Activated CD8-positive, alpha-beta memory T cell treated with anti-CD3 and anti-CD28 coated beads for 4 hours (primary cell): ENCODE measurements at places on chromosomes 2 and 18.

GRCh38 chr18:22102953-22103646, 66.3 kb upstream of the GATA6 start:
- no peak for DNase-seq

DNA sequence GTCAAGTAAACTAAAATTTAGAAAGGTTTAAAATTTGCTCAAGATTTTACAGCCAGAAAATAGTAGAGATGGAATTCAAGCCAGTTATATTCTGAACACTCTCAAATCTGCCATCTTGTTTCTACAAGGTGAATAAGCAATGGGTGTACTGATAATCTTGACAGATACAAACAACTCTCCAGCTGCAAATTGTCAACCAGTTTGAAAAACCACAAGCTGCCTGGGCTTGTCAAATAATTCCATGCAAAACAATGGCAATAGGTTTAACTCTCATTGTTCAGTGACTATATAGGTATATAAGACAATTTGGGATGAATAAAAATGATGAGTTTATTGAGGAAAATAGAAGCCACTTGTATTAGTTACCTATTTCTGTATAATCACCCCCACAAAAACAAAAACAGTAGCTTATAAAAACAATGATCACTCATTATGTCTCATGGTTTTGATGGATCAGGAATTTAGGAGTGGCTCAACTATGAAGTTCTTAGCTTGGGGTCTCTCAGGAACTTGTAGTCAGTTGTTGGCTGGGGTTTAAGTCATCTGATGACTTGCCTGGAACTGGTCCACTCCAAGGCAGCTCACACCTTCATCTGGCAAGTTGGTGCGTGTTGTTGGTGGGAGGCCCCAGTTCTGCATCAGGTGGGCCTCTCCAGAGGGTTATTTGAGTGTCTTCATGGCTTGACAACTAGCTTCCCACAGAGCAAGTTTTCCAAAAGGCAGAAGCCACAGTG, 12.6 kb upstream of the EVA1A start:
- DNase-seq, result no peak

DNA sequence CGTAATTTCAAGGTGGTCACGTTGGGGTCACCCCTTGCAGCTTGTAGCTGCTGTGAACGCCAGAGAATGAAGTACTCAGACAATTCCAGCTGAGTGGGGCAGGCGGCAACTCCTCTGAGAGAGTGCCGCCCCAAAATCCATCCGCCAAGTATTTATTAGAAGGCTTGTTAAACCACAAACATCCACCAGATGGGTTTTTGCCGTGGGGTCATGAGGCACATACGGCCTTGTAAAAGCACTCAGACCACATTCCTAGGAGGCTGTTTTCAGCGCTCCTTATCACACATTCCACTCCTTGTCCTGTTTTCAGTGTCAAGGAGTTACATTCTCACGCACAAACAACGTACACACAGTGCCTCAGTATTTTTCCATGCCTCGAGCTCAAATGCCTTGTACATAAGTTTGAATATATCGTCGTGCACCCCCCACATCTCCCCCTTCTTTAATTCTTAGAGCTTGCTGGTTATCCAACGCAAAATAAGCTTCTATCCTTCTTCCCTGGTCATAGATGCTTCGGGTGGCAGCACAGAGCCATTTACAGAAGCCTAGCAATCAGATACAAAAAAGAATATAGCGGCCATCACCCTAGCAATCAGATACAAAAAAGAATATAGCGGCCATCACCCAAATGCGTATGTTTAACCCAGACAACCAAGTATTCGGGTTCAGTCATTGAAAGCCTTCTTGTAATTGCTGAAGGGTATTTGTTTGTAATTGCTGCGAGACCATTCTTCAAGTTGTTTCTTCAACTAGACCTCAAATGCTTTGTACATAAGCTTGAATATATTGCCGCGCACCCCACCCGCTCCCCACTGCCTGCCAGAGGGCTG, 7.3 kb downstream of the ALPP start:
- no peak for DNase-seq

GRCh38 chr2:44777537-44777936, 164.0 kb upstream of the SIX3 start:
- no peak for DNase-seq

DNA sequence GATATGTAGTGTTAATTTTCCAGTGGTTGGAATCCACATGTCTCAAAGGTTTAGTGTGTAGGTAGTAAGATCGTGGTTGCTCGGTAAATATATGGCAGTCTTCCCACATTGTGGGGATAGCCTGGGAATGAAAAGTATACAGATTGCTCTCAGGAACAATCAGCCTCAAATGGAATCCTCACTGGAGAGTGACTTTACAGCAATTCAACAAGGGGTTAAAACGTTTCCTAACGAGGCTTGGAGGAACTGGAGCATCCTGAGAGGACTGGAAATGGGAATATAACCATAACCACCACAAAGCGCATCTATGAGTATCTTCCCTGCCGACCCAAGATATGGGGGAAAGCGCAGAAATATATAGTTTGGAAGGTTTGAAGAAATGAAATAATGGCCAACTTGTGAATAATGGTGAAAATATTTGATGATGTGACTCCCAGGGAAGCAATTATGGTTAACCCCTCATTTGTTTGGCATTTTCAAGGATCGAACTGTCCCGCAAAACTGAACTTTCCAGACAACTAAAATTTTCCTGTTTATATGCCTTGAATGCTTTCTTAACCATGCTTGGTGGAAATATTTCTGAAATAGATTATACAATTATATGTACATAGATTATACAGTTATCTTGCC, 100.7 kb upstream of the FOSL2 start:
- DNase-seq, result no peak

DNA sequence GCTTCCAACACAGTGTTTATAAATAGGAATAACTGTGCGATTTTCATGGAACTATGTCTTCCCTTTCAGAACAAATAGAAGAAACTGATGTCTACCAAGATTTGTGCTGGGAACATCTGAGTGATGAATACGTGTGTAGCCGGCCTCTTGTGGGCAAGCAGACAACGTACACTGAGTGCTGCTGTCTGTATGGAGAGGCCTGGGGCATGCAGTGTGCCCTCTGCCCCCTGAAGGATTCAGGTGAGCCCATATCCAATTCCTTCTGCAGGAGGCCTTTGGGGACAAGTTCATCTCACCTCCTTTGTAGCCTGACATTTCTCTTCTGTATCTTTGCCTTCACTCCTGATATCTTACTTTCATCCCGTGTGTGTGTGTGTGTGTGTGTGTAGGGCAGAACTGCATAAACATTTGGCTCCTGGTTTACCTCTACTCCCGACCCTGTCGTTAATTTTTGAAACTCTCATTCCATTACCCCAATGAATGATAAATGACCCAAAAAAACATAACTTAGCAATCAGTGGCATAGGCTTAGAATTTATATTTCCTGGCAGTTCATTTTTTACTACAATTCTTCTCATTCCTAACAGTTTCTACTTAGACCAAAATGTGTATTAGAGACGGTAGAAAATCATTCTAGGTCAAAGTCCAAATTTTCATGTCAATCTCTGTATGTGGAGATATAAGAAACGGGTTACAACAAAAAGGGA, 111.0 kb upstream of the RASGRP3 start:
- DNase-seq, result no peak

DNA sequence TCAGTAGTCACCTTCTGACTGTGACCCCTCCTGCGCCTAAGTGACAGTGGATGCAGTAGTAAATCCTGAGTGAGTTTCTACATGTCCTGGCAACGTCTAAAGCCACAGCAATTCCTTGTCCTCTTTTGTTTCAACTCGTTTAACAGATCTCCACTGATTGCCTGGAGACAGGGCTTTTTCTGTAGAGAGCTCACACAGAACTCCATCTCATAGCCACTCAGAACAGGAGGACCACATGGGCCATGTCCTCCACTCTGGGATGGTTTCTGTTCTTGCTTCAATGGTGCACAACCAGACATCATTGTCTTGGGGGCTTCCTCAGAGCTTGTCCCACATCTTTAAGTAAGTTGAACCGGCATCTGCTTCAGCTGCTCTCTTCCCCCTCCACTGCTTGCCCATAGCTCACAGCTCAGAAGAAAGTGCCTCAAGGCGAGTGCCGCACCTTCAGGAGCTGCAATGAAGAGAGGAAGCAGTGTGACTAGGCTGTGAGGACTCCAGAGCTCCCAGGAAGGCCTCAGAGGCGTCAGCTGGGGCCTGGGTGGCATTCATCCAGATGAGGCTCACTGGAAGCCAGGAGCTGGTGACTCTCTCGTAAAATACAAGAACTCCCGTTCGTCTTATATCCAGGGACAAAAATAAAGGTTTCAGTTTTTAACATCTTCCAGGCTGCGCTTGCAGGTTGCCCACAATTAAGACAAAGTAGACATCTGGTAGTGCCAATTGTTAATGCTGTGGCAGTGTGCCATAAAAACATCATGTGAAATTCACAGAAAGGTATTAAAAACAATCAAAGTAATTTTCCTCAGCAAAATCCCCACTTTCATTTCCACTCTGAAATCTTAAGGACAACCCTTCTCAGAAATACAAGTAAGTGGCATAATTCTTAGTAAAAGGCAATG, 37.3 kb downstream of the ST3GAL5 start:
- no peak for DNase-seq

GRCh38 chr2:222655787-222656525, at the start of gene FARSB:
Gene FARSB (minus strand): TSS chr2:222656092. CDS start chr2:222656073, 19 bp downstream.
- DNase-seq, result peak; percentile 82

GRCh38 chr2:43298500-43298899, 72.1 kb upstream of the ZFP36L2 start:
- no peak for DNase-seq

DNA sequence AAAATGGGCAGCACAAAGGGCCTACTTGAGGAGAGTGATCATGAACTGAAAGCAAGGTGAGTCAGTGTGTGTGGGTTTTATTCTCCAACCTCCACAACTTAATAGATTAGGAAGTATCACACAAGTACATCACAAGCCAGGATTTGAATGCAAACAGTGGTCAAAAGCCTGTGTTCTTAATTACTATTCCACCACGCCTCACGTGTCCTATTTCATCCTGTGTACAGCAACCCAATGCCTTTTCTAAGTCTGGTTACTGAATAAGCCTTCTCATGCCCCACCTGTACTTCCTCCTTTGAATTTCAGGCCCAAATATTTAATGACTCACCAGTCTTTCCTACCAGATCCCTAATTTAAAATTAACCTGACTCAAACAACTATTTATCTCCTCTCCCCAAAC, 755.7 kb upstream of the SLC8A1 start:
- DNase-seq, result no peak
